KG1 (cell line): ENCODE measurements at places on chromosomes 11 and 22.

- no peak for DNase-seq
These were observed 1459.4 kb upstream of the TENM4 start for GRCh38 chr11:80900265-80900664.

- DNase-seq: no peak
These were observed 32.9 kb downstream of the RBFOX2 start for GRCh38 chr22:35995772-35996171.

DNA sequence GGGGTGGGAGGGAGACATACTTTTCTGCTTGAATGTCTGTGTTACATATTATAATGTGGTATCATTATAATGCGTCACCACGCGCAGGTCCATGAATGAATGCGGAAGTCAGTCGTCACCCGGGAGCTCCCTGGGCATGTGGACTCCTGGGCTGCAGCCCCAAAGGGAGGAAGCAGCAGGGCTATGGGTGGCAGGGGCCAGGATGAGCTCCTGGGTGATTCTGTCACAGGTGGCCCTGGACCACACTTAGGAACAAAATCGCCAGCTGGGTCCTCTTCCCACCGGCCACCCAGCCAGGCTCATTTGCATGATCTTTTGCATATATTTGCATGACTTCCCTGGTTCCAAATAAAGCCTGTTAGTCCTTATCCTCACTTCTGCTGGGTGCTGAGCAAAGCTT, 51.2 kb downstream of the KCNJ4 start:
- no peak for DNase-seq

DNA sequence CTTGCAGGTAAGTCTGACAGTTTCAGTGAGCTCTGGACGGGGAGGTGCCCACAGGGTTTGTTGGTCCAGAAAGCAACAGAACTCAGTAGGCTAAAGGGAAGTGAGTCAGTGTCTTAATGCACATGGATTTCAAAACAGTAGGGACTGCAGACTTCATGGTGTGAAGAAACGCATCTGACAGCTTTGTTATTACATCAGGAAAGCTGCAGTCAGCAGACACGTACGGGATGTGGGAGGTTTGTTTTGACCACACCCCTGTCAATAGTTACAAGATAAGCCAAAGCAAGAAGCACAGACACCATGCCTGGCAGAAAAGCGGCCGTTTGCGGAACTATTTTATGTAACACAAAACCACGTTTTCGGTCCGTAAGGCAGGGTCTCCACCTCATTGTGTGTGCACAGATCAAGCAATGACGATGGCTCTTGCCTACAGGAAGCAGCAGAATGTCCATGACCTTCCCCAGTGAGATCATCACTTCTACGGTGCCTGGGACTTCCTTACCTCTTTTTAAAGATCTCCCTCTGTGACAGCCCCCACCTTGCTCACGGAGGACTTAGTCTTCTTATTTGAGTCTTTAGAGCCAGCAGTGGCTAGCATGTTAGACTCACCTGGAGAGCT, 58.2 kb upstream of the FTH1 start:
- DNase-seq: peak; percentile 47

- no peak for DNase-seq
These were observed 40.9 kb upstream of the LIPT2 start for GRCh38 chr11:74534216-74534945.

DNA sequence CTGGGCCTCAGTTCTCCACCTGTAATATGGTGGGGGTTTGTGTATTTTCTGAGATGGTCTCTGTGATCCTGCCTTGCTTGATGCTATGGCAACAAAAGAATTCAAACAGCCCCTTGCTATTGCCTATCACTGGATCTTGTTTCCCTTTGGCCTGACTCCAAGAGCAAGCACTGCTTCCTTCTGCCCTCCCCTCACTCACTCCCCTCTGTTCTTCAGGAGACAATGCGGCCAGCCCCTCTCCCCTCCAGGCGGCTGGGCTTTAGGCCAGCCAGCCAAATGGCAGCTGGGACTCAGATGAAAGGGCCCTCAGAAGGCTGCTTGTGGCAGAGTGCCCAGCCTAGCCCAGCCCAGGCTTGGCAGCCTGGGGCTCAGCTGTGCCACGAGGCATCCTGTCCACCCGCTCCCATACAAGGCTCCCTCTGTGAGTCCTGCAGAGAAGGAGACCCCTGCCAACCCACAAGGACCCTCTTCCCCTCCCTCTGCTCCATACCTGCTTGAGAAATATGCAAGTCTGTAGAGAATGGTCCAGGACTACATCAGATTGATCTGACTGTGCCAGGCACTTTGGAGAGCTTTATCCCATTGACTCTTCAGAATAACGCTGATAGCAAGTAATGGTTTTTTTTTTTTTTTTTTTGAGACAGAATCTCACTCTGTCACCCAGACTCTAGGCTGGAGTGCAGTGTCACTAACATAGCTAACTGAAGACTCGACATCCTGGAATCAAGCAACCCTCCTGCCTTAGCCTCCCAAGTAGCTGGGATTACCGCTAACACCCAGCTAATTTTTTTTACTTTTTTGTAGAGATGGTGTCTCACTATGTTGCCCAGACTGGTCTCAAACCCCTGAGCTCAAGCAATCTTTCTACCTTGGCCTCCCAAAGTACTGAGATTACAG, 7.6 kb upstream of the KCTD14 start:
- DNase-seq: peak; percentile 19

DNA sequence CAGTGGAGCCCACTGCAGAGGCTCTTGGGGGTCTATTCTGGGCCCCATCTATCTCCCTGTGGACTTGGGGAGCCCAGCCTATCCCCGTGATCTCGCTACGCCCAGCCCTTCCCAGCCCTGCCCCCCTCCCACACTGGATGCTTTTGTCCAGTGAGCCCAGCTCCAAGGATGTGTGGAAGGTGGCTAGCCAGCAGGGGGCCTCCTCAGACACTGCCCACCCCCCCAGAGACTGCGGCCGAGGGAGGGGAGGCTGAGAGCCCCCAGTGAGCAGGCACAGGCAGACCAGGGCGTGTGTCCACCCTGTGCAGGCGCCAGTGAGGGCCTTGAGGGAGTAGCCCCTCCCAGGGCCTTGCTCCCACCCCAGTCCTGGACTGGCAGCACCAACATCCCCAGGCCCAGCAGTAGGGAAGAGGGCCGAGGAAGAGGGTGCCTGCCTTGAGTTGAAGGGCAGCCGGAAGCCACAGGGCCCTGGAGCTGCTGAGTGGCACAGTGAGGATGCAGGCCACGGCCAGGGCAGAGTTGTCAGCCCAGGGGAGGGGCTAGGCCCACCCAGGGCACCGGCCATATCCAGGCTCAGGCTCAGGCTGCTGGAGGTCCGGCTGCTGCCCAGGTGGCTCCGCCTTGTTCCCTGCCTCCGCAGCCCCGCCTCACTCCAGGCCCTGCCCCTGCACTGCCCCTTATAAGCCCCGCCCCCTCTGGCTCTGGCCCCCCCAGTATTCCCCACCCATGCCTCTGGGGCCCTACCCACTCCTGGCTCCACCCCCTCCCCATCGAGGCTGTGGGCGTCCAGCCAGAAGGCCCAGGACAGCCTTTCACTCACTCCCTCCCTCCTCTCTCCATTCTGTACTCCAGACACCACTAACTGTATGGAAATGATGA, 28.0 kb downstream of the MOB2 start:
- no peak for DNase-seq

DNA sequence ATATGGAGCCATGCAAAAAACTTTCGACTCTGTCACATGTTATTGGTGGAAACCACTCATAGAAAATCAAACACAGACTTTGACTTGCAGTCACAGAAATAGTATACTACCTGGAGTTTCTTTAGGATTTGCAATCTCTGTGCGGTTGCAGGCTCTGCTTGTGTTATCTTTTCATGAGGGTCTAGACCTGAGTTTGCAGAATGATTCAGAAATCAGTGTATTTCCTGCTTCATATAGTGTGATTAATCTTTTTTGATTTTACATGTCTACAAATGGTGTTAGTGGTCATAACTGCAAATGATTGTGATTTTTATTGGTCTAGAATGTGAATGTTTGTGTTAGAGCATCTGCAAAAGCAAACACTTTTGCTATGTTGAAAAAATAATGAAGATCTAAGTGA, 690.2 kb downstream of the NTM start:
- no peak for DNase-seq

DNA sequence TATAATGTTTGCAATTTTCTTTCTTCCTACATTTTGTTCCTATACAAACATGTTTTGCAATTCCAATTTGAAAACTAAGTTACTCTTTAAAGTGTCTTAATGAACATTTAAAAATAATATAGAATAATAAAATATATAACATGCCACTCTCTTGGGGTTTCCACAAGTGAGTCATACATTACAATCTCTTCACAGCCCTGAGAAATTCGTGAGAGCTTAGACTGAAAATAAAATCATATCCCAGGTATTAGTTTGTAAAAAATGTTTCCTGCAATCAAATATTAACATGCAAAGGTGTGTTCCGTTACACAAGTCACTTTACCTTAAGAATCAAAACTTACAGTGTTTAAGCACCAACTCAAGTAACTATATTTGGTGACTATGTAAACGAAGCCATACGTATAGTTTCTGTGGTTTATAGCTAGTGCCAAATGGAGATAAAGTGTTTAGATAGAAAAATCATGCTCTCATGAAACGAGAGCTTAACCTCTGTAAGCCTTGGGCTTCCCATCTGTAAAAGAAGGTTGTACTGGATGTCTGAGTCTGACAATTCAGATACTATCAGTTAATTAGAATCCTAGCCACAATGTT, 253.6 kb upstream of the ANO3 start:
- no peak for DNase-seq

DNA sequence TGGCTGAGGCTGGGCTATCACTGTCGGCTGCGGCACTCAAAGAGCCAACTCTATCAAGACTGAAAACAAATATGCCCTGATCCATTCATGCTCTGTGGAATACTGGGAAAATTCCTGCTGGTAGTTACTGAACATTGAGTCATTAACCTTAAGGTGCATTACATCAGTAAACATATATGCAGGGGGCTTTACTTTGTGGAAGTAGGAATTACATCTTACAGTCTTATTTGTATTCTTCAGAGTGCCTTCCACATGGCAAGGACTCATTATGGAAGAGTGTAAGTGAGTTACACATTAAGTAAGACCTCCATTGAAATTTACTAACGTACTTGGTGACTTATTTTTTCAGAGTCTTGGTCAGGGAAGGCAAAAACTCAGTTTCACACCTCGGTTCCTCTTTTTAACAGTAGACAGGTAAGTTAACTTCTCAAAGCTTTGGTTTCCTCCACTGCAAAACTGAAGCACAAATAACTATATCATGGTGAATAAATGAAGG, 4.5 kb downstream of the OR5B21 start:
- no peak for DNase-seq

- no peak for DNase-seq
These were observed 393 bp downstream of the ST13 start for GRCh38 chr22:40855979-40856512.

DNA sequence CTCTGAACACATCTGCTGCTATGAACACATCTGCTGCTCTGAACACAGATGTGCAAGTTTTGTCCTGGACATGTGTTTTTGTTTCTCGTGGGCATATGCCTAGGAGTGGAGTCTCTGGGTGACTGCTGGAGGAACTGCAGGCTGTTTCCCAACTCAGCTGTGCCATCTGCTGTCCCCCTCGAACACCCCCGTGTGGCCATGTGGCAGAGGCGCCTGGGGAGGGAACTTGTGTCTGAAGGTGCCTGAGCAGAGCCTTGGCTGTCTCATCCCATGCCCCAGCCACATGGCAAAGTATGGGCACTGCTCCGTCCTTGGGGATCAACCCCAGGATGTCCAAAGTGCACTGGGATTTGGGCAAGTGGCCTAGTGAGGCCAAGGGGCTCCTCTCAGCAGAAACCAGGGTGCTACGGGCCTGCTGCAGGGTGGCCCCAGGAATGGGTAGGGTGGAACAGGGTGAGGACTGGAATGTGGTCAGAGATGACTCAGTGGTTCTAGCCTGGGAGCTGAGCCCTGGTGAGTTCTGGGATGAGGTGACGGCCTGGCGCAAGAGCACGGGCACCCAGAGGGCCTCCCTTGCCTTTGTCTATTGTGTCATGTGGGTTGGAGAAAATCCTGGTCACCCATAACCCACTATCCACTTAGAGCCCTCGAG, 14.7 kb downstream of the GATD1 start:
- DNase-seq: no peak

DNA sequence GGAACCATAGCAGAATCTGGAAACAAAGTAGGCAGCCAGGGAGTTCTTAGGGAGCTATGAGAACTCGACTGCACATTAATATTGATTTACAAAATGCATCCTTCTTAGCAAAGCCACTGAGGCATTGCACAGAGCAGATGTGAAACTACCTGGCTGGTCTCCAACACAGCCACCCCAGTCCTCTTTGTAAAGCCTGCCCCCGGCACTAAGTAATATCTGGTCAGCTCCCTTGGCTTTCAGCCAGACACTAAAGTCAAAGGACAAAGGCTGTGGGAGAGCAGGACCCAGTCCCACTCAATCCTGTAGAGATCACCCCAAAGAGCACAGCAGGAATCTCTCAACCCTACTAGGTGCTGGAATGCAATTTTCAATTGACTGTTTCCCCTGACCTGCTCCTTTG, 12.8 kb downstream of the XRRA1 start:
- DNase-seq: no peak

DNA sequence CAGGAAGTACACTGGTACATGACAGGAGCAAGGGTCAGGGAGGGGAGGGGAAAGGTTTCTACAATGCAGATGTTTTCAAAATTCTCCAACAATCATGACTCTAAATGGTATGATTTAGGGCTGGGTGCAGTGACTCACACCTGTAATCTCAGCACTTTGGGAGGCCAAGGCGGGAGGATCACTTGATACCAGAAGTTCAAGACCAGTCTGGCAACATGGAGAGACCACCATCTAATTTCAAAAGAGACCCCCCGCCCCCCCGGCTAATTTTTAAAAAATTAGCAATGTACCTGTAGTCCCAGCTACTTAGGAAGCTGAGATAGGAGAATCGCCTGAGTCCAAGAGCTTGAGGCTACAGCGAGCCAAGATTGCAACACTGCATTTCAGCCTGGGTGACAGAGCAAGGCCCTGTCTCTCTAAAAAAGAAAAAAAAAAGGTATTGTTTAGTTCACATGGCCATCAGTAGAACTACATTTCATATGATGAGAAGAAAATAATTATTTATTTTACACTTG, 15.9 kb upstream of the OLFML1 start:
- no peak for DNase-seq

DNA sequence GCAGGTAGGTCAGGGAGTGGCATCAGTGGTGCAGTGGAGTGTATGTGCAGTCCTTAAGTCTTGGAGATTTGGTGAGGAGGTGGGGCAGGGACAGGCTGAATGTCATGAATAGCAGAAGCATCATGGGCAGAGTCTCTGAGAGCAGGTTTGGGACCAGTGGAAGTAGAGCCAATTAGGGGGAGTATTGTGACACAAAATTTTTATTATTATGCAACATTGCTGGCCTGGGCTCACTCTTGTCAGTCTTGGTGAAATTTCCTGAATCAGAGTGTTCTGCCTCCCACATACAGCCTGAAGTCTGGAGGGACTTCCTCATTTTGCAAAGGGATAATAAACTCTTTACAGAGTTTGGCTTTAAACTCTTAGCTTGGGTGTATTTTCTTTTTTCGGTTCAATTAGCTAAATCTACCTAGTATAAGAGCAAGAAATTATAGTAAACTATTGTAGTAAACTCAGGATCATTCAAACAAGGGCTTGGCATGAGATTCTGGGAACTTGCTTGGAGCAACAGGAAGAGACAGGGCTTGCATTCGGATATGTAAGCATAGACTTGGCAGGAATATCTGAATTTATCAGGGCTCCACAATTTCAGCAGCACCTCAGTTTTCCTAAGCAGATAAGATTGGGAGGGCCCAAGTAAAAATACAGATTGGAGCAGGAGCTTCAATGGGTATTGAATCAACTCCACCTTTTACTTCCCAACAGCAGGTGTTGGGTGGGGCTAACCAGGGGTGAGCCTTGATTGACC, 67.7 kb downstream of the FDX1 start:
- DNase-seq: peak; percentile 29
